ENCODE measurements at places on chromosomes 1 and 21.

- peak; percentile 83 for DNase-seq
Measured at GRCh38 chr1:40862008-40862863, at the start of gene CITED4. TSS of gene CITED4 (minus strand) at chr1:40862363. CDS start at chr1:40862127, 236 bp downstream.

- no peak for DNase-seq
Measured at GRCh38 chr1:34165422-34165921, 442 bp upstream of the CSMD2 start.

DNA sequence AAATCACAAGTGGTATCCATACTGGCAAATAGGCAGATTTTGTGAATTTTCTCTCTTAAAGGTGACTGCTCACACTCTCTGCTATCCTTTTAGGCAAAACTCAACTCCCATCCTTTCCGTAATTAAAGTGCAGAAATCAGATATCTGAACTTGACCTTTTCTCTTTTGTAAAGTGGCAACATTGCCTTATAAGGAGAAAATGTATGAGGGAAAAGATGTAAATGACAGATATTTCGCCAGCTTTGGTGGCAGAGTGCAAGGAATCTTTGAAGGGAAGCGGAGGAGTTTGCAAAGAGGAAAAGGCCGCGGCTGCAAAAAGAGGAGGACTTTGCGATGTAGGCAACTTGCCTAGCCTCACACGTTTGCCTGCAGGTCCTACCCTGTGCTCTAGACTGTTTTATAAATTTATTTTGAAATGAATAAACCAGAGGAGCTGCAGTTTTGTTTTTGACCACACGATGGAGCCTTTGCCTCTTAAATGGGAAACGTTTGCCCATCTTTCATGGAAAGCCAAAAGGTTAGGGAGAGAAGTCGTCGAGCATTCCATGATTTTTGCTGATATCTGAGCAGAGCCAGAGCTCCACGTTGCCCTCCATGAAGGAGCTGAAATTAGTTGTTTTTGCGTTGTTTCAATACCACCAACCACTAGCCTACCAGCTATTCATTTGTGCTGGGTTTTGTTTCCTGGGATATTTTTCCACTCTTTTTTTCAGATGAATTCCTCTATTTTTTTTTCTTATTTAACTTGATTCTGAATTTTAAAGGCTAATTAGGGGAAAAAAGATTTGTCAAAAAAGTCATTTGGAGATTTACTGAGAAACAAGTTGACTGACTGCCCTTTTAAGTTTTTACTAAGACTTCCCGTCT lies 242.3 kb downstream of the LMX1A start:
- DNase-seq: no peak

GRCh38 chr1:234836776-234837357 lies 226.9 kb upstream of the IRF2BP2 start:
- no peak for DNase-seq

- no peak for DNase-seq
Measured at GRCh38 chr1:69126796-69127195, 440.9 kb upstream of the LRRC7 start.

DNA sequence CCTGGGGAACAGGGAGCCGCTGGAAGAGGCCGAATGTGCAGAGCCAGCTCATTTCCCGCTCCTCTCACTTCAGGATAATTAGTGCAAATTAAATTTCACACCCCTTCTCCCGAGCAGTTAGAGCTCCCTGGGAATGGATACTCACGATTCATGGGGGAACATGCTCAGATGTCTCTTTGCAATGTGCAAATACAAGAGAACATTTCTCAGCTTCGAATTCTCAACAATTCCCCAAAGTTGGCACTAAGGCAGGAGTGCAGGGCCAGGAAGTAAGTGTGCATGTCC lies 54.9 kb downstream of the CAMK2N1 start:
- DNase-seq: no peak

GRCh38 chr1:92495392-92496063 lies 8.8 kb upstream of the GFI1 start:
- no peak for DNase-seq

GRCh38 chr21:30044447-30045064 lies 104.8 kb upstream of the GRIK1 start:
- DNase-seq: no peak

DNA sequence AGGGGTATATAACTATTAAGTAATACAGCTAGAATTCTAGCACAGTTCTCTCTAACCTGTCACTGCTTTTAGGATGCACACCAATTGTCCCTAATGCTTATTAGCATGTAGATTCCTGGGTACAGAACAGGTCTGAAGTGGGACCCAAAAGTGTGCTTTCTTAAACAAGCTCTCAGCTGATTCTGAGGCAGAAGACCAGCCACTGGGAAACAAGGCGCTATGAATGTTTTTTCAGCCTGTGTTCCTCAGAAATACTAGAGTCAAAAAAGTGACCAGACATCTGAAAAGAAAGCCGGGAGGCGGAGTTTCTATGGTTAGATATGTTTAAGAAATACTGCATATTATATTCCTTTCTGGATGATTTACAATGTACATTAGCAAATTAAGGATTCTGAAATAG lies 1.8 kb downstream of the PEF1 start:
- DNase-seq: no peak

GRCh38 chr1:34627465-34628240 lies 127.2 kb upstream of the GJB5 start:
- no peak for DNase-seq

- no peak for DNase-seq
Measured at GRCh38 chr1:215459136-215459535, 108.0 kb upstream of the KCTD3 start.

DNA sequence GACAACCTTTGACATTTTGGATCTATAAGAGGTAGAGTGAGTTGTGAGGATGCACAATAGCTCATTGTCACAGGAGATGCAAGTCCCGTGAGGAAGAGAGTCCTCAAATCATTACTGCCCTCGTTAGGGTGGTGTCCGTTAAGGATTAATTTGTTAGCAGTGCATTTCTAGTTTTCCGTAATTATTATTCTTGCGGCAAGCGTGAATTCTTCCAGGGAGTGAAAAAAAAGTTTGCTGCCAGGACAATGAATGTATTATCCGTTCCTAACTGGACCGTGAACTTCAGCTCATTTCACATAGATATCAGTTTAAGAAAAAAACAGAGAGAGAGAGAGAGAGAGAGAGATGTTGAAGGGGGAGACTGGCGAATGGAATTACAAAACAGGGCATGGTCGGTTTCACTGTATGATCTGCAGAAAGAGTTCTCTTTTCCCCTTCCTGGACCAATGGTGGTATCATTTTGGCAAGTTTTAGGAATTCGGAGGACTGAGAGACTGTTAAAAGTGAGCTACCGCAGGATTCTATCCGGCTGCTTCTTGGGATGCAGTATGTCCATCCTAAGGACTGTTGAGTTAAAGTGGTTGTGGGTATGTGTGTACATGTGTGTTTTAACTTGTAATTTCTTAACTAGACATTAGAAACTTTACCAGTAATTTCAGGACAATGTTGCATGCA lies 216.0 kb upstream of the NFIA start:
- no peak for DNase-seq

- DNase-seq: no peak
Measured at GRCh38 chr1:16015960-16016901, 1.6 kb downstream of the HSPB7 start.

DNA sequence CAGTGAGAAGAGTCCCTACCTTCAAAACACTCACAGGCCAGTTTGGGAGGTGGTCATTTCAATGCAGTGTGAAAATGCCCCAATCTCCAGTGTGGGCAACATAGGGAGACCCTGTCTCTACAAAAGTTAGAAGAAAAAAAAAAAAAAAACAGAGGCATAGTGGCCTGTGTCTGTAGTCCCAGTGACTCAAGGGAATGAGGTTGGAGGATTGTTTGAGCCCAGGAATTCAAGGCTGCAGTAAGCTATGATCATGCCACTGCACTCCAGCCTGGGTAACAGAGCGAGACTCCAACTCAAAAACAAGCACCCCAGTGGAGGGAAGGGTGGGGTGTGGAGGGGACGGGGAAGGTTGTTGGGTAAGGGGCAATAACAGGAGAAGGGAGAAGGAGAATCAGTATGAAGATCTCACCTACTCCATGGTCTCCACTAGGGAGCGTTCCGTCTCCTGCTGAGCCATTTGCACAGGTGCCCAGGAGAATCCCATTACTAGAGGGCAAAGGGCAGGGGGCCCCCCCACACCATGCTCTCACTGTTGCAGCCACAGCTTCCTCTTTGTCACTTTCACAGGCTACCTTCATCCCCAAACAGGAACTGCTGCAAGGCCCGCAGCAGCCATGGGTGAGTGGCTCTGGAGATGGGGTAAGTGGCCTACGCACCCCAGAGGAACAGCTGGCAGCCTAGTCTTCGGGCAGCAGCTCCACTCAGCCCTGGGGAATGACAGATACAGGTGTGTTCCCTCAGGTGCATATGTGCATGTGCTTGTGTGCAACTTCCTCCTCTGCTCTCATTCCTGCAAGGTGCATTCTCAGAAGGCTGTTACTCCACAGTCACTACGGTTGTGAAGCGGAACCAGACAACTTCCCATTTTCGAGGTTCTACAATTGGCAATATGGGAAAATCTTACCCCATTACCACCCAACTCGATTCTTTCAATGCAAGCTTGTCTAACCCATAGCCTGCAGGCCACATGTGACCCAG lies 87.9 kb upstream of the LYST start:
- no peak for DNase-seq

DNA sequence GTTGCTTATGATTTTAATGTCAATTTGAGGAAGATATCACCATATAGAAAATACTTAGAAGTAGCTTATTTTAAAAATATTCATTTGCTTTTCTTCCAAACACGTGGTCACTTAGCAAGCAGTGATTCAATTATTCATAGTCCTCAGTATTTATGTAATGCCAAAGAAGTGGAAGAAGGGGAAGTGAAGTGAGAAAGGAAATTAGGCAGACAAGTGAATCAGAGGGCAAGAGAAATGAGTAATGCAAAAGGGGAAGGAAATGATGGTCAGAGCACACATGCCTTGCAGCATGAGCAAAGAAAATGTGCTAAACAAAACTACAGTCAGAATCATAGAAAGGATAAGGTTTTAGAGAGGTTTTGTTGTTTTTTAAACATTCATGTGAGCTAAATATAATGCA lies 31.8 kb downstream of the SDCCAG8 start:
- DNase-seq: no peak

DNA sequence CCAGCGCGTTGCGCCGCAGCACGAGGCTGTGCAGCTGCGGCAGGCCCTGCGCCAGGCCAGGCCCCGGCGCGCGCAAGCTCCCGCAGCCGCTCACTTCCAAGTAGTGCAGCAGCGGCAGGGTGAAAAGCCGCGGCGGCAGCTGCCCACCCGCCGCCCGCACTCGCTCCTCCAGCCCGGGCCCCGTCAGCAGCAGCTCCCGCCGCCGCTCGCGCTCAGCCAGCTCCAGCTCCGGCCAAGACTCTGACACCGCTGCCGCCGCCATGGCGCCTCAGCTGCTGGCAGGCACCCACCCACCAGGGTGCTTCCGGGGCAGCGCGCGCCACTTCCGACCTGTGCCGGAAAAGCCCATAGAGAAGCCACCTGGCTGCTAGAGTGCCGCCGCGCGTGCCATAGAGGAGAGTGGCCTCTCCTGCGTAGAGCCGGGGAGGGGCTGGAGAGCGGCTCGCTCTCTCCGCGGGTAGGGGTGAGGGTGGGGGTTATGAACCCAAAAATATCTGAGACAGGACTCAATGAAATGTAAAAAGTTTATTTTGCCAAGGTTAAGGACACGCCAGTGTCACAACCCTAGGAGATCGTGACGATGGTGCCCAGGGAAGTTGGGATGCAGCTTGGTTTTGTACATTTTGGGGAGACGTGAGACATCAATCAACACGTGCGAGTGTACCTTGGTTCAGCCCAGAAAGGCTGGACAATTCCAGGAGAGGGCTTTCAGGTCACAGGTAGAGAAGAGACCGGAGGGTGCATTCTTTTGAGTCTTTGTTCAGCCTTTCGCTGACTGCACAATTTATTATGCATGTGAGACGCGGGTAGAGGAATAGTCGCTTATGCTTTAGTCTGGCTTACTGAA lies at the start of gene LRRC47:
Gene LRRC47 (minus strand): TSS at position 284 of the 847 bp plus-strand sequence. CDS start 22 bp downstream, at position 262.
- DNase-seq: peak; percentile 89

- no peak for DNase-seq
Measured at GRCh38 chr1:96515925-96516324, 205.7 kb upstream of the PTBP2 start.

DNA sequence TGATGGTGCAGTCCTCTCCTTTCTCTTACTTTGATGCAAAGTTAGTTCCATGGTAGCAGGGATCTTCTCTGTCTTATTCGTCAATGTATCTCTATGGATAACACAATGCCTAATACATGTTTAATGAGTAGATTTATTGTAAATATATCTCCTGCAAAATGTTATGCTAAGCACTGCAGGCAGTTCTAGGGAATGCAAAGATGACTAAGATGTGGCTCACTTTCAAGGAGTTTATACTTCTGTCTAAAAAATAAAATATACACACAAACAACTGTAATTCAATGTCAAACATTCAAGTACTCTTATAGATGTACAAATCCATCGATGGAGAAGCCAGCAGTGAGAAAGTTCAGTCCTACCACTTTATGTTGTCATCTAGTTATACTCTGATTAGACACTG lies 194.3 kb downstream of the KCTD3 start:
- DNase-seq: no peak

- no peak for DNase-seq
Measured at GRCh38 chr21:38140207-38140903, 116.4 kb upstream of the KCNJ15 start.

- no peak for DNase-seq
Measured at GRCh38 chr1:223301371-223301770, 62.6 kb downstream of the SUSD4 start.

- DNase-seq: no peak
Measured at GRCh38 chr1:170290991-170291390, 145.2 kb downstream of the NTMT2 start.

GRCh38 chr1:60765204-60765603 lies 317.2 kb upstream of the NFIA start:
- no peak for DNase-seq

- DNase-seq: no peak
Measured at GRCh38 chr1:93501829-93502369, 54.0 kb downstream of the FNBP1L start.

GRCh38 chr1:221947731-221948130 lies 205.8 kb upstream of the DUSP10 start:
- no peak for DNase-seq

DNA sequence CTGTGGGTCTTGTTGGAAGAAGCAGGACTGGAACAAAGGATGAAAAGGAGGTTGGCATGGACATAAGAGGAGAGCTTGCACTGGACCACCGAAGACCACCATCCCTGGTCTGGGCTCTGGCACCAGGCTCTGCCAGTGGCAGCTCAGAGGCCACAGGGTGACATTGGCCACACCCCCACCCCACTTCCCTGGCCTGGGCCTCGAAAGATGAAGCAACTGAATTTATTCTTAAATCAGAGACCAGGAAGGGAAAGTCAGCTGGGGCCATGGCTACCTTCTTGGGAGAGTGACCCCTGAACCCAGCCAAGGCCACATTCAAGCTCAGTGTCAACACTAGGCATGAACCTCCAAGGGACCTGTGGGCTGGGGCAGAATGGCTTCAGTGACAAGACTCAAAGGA lies 4.0 kb downstream of the KLHDC7A start:
- DNase-seq: no peak

- DNase-seq: no peak
Measured at GRCh38 chr1:18932387-18932786, 24.1 kb downstream of the IFFO2 start.

GRCh38 chr21:14519000-14519399 lies 27.1 kb downstream of the SAMSN1 start:
- DNase-seq: no peak

GRCh38 chr1:215597961-215598360 lies 30.9 kb downstream of the KCTD3 start:
- no peak for DNase-seq
